ENCODE measurements at places on chromosomes 7 and 10.

GRCh38 chr10:78772486-78772885 is 296.3 kb upstream of the ZMIZ1 start:
- DNase-seq: no peak

GRCh38 chr10:124674768-124675222 is 69.4 kb downstream of the FAM53B start:
- no peak for DNase-seq

- no peak for DNase-seq
Observed at GRCh38 chr10:72616716-72617115, 9.2 kb downstream of the MICU1 start.

GRCh38 chr7:41701068-41701941 is 1.6 kb downstream of the INHBA start:
- DNase-seq: no peak

GRCh38 chr7:22445853-22446252 is 54.1 kb downstream of the STEAP1B start:
- no peak for DNase-seq

DNA sequence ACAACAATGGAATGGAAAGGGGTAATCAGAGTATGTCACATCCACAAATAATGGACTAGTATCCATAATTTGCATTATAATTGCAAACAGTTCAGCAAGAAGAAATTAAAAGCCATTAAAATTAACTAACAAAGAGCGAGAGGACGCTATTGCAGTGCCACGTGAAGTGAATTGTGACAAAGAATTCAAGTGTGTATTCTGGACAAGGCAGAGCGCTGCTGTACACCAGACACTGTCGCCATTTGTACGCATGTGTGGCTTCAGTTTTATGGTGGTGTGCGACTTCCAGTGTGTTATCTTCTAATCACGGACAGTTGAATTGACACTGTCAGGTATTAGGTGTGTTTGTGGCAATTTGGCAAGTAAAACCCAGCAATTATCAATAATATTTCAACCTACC is 11.3 kb downstream of the CYP3A5 start:
- DNase-seq: no peak

GRCh38 chr10:124268976-124269375 is 149.7 kb downstream of the OAT start:
- no peak for DNase-seq

DNA sequence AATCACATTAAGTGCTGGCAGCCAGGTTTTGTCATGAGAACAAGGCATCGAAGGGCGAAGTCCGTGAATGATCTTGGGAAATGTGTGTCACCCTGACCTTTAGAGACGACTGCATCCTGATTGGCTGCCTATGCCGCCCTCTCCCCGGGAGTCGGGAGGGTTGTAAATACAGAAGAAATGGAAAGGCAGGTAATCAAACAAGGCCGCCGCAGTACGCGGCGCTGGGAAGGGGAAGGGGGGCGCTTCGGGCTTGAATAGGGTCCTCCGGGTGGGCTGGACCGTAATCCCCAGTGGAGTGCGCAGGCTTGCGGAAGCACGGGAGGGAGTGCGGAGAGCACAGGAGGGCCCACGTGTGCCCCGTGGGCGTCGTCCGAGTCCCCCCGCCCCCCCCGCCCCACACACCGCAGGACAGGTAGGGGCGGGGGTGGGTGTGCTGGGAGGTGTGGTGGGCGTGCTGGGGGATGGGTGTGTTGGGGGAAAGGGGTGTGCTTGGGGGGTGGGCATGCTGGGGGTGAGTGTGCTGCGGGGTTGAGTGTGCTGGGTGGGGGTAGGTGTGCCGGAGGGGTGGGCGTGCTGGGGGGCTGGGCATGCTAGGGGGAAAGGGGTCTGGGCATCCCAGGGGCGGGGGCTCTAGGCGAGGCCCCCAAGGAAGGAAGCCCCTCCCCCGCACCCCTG is 169.4 kb downstream of the ARHGAP12 start:
- peak; percentile 72 for DNase-seq

GRCh38 chr10:2980791-2981360 is 86.5 kb upstream of the PFKP start:
- no peak for DNase-seq

DNA sequence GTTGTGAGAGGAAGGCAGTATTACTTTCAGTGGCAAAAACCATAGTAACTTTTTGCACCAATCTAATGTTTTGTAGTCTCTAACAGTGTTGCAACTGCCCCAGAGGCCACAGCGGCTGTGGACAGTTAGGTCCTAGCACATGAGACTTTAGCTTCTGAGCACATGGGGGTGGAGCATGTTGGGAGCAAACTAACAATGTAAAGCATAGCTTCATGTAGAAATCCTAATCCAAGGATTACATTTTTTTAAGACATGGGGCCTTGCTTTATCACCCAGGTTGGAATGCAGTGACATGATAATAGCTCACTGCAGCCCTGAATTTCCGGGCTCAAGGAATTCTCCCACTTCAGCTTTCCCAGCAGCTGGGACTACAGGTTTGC is 49.0 kb downstream of the LAMB1 start:
- DNase-seq: no peak

GRCh38 chr7:127786184-127786583 is 134.2 kb downstream of the SND1 start:
- DNase-seq: no peak

- DNase-seq: no peak
Observed at GRCh38 chr10:101283762-101284100, 54.5 kb upstream of the LBX1 start.

- DNase-seq: peak; percentile 55
Observed at GRCh38 chr10:63819753-63820329, 298.6 kb downstream of the REEP3 start.

GRCh38 chr7:49483142-49483541 is 290.3 kb upstream of the VWC2 start:
- no peak for DNase-seq

GRCh38 chr10:133528845-133529575 is 1.8 kb downstream of the CYP2E1 start:
- no peak for DNase-seq

GRCh38 chr7:123305840-123306375 is 106.1 kb upstream of the SLC13A1 start:
- DNase-seq: no peak

GRCh38 chr10:92091965-92092364 is 168.4 kb downstream of the BTAF1 start:
- no peak for DNase-seq

GRCh38 chr10:105691811-105692210 is 1050.7 kb downstream of the SORCS3 start:
- DNase-seq: no peak

- no peak for DNase-seq
Observed at GRCh38 chr10:89679986-89680385, 21.4 kb upstream of the KIF20B start.

DNA sequence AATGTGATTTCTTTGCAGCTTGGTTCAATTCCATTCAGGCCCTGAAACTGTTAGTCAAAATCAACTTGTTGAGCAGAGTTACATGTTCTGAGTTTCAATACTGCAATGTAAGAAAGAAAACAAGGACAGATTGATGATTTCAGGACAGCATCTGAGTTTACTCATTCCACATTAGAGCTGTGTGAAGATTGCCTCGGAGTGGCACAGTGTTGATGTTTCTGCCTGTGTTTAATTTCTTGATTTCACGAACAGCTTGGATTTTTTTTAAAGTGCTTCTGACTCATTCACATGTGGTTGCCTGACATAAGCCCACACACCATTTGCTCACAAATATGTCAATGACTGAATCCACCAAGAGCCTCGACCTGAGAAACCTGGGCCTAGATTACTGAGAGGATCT is 101.2 kb upstream of the PARD3 start:
- no peak for DNase-seq

GRCh38 chr7:146090023-146090645 is 26.5 kb upstream of the CNTNAP2 start:
- DNase-seq: no peak

DNA sequence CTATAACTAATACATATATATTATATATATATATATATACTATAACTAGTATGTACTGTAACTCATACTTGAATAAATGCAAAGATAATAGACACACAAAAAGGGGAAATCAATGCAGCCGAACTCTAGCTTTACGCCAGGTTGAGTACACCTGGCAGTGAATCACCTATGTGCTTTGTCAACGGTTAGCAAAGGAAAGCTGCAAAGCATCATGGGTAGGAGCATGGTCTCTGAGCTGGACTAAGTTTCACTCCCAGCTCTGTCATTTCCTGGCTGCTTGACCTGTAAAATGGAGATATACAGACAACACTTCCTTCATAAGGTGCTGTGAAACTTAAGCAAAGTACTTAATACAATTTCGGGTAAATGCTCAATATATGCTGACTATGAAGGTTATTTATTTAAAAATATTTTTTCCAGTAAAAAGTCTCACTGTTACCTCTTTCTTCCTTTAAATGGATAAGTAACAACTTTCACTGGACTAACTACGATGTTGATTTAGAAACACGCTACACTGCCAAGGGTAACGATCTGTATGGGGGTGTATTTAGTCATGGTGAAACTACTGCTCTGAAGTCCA is 61.7 kb upstream of the ITGA8 start:
- DNase-seq: no peak

DNA sequence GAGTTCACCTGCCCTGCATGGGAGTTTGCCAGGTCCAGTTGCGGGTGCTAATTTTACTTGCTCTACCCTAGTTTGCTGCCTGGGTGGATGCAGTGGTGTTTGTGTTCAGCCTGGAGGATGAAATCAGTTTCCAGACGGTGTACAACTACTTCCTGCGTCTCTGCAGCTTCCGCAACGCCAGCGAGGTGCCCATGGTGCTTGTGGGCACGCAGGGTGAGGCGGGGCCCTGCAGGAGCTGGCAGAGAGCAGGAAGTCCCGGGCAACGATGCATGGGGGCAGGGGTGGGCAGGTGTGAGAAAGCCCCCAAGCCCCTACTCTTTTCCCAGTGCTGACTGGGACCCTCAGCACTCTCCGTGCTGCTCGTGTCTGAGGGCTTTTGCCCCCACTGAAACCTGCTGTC is 31.3 kb downstream of the AGAP3 start:
- no peak for DNase-seq

DNA sequence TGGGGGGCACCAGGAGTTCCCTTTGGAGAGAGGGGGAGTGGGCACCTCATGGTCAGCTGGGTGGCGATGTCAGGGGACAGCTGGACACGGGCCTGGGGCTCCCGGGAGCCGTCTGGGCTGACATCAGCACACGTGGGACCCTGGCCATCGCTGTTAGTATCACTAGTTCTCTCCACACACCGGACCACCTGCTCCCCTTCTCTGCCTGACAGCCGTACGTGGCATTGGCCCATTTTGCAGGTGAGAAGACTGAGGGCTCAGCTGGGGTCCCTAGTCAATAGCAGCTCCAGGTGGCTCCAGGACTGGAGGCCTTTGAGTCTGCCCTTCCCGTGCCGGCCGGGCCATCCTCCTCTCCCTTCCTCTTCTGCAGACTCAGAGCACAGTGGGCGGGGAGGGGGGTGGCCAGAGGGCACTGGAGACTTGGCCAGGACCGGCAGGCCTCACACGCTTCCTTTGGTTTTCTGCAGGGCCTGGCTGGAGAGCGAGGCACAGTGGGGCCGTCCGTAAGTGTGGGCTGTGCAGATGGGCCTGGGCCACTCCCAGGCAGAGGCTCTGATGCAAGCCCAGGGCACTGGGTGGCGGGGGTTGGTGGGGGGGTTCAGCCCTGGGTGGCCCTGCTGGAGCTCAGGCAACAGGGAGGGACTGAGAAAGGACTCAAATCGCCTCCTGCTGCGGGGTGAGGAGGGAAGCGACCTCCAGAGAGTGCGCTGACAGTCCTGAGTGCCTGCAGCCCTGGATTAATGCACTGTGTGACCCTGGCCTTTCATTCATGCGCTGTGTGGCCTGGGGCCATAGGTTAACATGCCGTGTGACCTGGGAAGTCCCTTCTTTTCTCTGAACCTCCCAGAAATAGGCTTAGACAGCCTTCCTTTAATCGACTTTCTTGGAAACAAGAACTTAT is 78.2 kb downstream of the MYL10 start:
- DNase-seq: peak; percentile 93

DNA sequence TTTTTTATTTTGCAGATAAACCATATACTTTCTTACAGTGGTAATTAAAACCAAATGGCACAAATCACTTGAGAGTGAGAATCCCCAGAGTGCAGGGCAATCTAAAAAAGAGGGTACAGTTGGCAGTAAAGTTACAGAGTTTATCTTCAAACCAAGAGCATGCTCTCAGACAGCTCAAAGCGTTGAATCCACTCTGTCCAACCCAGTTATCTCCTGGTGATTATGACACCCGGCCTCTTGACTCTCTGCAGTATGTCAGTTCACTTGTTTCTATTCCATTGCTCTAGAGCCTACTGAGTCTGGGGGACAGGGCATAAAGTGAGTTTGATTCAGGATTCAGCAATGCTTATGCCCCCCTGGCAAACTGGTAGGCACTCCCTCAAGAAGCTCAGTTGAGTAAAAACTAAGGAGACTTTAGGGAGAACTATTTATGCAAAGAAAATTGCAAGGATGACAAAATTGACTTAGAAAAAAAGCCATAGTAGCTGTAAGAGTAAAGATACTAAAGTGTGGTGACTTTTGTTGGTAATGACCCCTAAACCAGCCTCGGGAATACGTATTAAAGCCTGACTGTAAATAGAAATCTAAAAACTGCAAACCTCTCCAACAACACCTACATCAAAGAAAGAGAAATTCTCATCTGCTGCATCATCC is 55.5 kb downstream of the COL1A2 start:
- DNase-seq: no peak

GRCh38 chr7:28297801-28298459 is 114.4 kb upstream of the CREB5 start:
- DNase-seq: no peak

DNA sequence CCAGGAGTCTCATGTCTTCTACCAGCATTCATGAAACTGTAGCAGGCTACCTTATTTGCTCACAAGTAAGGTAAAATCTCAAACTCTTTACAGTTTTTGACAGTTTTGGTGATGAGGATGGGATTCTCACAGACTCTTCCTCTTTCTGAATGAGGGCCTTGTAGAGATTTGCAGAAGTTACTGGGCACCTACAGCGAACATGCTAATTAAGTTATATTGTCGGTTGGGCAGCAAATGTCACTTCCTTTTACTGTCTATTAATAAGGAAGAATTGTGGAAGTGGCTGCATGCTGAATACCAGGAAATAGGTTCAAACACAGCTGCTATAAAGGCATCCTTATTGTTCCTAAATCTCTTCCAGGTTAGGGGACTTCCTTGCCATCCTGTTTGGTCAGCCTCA is 189.6 kb downstream of the DNAJC1 start:
- no peak for DNase-seq

DNA sequence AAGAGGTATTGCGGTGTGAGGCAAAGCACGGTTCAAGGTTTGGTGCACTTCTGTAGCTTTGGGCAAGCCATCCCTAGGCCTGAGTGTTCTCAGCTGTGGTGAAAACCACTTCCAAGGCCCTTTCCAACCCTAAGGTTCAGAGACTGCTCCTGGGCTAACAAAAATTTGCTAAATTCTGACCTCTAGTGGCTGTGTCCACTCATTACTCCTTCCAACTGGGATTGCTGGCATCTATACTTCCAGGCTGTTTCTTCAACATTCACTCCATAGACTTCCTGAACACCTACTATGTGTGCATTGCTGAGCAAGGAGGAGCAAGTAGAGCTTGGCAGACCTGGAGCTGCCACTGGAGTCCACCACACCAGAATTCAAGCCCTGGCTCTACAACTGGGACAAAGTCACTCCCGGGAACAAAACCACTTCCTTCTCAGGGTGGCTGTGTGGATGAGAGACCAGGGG is 29.3 kb upstream of the SH3PXD2A start:
- DNase-seq: peak; percentile 63

GRCh38 chr7:125592331-125592730 is 662.7 kb upstream of the POT1 start:
- no peak for DNase-seq
